ENCODE measurements at places on chromosomes 5 and 9.

- no peak for DNase-seq
These were observed 2.7 kb downstream of the LARP1 start for GRCh38 chr5:154757814-154758406.

GRCh38 chr5:39072925-39073766 is 1.1 kb downstream of the RICTOR start:
- DNase-seq, result peak; percentile 32

DNA sequence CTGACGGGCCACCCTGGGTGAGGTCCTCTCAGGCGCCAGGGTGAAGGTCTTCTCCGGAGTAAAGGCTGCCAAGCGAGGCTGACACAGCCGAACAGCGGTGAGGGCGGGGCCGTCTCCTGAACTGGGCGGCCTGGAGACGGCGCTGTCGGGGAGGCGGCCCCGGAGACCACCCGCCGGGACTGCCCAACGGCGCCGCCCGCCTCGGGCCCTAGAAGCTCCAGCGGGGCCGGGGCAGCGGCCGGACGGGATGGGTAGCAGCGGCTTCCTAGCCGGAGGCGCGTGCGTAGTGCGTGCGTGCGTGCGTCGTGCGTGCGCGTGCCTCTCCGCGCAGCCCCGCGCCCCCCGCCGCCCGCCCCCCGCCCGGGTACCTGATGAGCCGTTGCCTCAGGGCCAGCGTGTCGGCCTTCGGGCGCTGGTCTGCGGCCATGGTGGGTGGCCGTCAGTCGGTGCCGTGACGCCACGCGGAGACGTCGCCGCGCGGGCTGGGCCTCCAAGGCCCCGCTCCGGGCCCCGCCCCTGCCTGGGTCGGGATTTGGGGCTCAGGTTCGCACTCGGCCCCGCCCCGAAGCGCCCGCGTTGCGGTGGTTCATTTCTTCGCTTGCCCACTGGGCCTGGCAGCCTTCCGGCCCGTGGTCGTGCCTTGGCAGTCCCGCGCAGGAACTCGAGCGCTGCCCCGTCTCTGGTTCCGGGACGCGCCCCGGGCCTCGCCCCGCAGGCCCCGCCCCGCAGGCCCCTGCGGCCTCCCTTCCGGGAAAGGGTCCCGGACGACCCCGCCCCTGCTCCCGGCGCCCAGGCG is at the start of gene PHYKPL:
Gene PHYKPL (minus strand): TSS at position 679 of the 796 bp plus-strand sequence. CDS start 252 bp downstream, at position 427.
- peak; percentile 71 for DNase-seq

DNA sequence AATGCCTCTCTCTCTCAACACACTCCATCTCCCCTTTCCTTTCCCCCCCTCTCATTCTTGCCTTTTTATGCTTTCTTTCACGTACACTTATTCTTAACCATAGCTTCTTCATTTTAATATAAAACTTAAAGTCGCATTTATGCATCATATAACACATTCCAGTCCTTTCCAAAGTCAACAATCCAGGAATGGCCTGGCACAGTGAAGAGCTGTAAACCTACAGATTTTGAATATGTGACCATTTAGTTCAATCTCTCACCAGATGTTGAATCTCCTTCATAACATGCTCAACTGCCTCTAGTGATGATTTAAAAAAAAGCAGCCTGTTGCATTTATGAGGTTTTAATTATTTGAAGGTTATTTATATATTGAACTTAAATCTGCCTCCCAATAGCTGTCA is 186.2 kb upstream of the GRAMD2B start:
- DNase-seq, result no peak

GRCh38 chr9:91315191-91315590 is 46.5 kb downstream of the AUH start:
- no peak for DNase-seq

Measured in fibroblast of skin of right quadriceps (primary cell).